Fibroblast of gingiva (primary cell): ENCODE measurements at places on chromosomes 16 and 17.

DNA sequence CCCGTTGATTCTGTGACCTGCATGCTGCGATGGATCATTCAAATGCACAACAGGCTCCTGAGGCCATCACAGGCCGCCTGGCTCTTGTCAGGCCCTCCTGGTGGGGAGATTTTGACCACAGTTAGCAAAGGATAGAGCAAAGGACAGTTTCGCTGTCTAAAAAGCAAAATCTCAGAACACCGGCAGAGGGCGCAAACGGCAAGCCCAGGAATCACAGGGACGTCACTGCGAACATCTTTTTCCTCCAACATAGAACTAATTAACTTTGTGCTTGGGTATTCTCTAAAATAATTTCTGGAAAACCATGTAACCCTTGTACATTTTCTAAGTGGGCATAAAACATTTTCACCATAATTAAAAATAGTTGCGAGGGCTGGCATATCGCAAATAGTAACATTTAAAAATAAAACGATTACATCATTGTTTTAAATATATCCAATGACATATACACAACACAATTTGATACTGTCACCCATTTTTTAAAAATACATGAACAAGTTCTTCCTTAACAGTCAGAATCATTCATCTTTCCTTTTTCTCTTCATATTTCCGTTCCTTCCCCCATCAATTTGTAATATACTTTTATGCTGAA, 19.7 kb upstream of the SLC47A1 start:
- peak; percentile 40 for DNase-seq

DNA sequence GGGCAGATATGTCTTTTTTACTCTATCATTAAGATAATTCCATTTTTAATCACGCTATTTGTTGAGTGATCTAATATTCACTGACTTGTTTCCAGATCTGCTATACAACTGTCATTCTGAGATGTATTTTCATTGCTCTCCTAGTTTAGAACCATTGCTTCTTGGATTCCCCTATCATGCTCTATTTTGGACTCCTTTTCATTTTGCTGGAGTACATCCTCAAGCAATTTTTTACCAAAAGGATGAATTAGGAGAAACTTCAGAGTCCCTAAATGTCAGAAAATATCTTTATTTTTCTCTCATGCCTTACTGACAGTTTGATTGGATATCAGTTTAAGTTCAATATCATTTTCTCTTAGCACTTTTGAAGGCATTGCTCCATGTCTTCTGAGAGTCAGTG, 9.8 kb downstream of the MT4 start:
- no peak for DNase-seq

GRCh38 chr16:22337849-22338635, 36.4 kb downstream of the CDR2 start:
- DNase-seq = no peak

GRCh38 chr17:61737820-61738219, 125.5 kb downstream of the BRIP1 start:
- DNase-seq = no peak

DNA sequence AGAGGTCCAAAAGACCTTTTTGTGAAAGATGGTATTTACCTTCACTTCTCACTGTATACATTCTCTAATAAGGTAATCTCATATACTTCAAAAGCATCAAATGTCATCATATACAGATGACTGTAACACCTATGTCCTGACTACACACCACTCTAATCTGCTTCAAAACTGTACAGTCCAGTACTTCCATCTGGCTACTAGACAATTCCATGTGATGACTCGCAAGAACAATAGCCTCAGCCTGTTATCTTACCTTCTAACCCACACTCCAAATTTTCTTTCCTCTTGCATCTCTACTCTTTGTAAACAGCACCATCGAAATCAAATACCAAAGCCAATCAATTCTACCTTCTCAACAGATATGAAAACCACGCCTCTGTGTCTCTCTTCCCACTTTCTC, 24.1 kb downstream of the MYO1D start:
- DNase-seq = no peak

DNA sequence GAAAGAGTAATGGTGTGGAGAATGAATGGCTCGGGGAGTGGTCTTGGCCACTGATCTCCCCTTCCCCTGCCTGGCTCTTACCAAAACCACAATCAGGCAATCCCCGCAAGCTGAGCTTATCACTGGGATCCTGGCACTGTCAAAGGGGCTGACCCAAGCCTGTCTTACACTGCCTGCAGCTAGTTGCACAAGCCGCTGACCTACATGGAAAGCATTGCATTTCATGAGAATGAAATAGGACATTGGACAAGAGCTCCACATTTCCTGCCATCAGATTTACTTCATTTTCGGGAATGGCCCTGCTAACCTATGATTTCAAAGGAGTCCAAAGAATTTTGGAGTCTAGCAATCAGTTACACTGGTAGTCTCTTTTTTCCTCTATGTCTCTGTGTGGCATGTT, 146.4 kb downstream of the PCTP start:
- no peak for DNase-seq

- no peak for DNase-seq
Measured at GRCh38 chr16:51149251-51149661, 1.8 kb downstream of the SALL1 start.

GRCh38 chr17:30433514-30433913, 43.7 kb upstream of the GOSR1 start:
- DNase-seq = peak; percentile 81

DNA sequence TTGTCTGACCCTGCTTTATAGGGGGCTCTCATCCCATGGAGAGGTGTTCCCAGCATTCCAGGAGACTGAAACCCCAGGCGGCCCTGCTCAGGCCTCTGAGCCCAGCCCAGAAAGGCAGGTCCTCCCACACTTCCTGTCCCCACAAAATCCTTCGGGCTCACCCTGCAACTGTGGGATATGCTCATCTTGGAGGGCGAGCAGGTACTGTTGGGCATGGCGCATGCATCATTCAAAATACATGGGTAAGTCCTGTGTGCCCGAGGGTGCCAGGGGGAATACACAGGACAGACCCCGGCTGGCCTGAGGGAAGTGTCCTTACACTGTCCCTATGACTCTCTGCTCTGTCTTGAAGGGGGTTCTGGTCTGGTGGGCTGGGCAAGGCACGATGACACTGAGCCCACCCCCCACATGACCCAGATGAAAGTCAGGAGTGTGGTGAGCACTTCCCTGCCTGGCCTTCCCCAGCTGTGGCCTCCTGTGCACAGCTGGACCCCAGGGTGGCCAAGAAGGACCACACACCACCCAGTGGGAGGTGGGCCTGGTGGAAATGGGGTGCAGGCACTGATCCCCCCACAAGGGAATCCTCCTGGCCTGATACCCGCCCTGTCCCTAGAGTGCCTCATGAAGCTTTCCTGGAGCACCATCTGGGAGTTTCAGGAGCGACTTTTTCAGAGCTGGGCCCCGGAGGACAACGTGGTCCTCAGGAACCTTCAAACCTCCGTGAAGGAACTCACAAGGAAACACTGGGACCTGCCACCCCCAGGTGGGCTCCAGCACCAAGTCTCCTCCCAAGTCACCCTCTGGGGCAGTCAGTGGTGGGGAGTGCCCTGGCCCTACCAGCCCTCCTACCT, 46.7 kb downstream of the USP22 start:
- DNase-seq = no peak

DNA sequence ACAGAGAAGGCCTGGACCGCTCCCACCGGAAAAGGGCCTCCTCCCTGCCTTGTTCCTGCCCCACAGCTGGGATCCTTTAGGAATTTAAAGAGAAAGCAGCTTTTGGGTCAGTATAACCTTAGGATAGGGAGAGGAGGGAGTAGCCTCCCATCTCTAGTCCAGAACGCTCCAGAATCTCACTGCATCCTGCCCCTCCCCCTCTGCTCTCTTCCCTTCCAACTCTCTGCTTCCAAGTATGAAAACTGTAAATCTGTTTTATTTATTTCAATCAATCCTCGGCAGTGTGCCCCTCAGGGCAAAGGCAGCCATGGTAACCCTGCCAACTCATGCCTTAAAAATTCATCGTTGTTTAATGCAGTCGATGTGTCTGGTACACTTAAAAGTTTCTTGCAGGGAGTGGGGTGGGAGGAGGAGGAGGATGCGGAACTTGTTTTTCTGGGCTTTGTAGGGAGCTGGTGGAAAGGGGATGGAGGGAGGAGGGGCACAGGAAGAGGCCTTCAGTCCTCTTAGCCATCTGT, 21.2 kb upstream of the MTSS2 start:
- DNase-seq = peak; percentile 96

DNA sequence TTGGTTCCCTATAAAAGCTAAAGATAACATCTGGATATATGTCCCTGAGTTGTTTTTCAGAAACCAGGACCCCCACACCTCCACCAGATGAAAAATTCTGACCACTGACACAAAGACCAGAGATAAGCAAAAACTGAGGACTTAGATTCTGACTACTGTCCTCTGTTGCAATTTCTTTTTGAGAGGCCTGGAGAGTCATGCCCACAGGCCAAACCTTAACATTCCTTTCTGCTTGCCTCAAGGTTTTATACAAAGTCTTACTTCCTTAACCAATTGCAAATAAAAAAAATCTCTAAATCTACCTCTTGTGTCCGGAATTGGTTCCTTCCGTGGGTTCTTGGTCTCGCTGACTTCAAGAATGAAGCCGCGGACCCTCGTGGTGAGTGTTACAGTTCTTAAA, 228.5 kb downstream of the ABCC12 start:
- DNase-seq = no peak

GRCh38 chr16:86882586-86883280, 304.4 kb downstream of the FOXL1 start:
- DNase-seq = peak; percentile 54

DNA sequence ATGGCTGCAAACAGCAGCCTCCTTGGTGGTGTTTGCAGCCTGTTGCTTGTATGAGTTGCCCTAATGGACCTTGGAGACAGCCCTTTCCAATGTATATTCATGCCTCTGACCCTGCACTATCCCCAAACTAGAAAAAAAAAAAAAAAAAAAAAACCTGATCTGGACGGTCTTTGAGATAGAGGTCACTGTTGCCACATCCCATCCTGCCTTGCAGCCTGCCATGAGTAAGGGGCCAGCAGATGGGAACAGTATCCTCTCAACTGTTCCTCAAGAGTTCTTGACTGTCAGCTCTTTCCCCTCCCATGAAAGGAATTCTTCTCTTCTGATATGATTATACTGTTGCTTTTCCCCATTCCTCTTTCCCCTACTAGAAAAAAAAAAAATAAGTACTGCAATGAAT, 152.4 kb downstream of the SSH2 start:
- DNase-seq = no peak

- peak; percentile 71 for DNase-seq
Measured at GRCh38 chr16:30535777-30536190, 1.1 kb upstream of the ZNF747 start.

- DNase-seq = no peak
Measured at GRCh38 chr16:89695086-89695874, 6.2 kb downstream of the SPATA2L start.

DNA sequence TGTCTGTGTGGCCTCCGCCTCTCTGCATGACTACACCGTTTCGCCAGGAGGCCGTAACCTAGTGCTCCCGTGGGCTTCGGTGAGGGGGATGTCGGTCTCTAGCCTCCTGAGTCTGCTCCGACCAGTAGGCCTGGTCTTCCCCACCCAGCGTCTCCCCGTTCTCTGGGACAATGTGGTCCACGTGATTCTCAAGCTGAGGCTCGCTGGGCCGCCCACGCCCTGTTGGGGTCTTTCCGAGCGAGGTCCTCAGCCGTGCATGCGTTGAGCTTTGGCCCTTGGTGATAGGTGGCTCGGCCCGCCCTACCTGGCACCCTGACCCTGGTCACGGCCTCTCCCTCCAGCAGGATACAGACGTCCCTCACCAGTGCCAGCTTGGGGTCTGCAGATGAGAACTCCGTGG, 30.9 kb downstream of the TSC2 start:
- no peak for DNase-seq

GRCh38 chr16:80158766-80159165, 382.0 kb upstream of the DYNLRB2 start:
- no peak for DNase-seq

- DNase-seq = no peak
Measured at GRCh38 chr16:78218856-78219651, 119.6 kb downstream of the WWOX start.
